ENCODE measurements at places on chromosomes 11 and 22.
A peak's percentile ranks its signal among the peaks of the same experiment; 100 is the strongest.

DNA sequence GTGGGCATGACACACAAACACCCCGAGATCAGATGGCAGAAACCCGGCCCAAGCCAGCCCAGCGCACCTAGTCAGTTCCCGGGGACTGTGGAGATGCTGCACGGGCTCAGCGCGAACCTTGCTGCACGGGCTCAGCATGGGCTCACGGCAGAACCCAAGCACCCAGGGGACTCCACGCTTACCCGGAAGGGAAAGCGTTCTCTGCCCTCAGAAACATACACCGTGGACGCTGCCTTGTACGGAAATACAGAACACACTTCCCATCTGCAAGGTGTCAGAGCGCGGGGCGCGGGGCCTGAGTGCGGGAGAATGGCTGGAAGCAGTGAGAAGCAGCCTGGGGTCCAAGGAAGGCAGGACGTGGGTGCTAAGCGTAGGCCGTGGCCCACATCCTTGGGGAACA is 319.9 kb downstream of the NTM start:
- no peak for DNase-seq

GRCh38 chr11:100753571-100753970 is 66.5 kb downstream of the ARHGAP42 start:
- no peak for DNase-seq

DNA sequence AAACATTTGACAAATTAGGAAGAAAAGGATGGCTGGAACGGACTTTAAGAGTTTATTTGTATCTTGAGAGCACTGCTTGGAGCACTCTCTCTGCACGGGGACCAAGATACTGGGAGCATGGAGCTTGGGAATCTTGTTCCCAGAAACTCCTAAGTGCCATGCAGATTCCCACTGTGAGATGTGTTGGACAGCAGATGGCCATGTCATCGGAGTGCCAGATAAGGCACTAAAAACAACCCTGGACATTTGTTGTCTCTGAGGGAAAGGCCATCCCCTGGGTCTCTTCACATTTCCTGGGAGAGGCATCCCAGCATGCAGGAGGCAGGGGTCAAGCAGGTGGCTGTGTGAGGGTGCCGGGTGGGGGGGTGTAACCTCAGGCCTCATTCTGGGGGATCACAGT is 2.9 kb downstream of the KIRREL3 start:
- no peak for DNase-seq

GRCh38 chr11:62025487-62026105 is 58.2 kb upstream of the FTH1 start:
- DNase-seq, result peak; percentile 12

DNA sequence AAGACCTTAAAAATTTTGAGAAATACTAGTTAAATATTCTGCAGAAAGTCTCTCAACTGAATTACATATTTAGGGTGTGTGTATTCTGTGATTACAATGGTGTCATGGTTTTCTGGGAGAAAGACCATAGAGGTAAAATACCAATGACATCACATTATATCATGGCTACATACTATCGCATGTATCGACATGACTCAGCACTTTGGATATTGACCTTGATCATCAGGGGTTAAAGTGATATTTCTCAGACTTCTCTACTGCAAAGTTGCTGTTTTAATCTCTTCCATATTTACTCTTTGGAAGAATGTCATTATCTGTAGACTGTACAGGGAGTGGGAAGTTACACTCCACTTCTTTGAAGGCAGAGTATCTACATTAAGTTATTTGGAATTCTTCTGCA is 1046.6 kb downstream of the FAM181B start:
- no peak for DNase-seq

- no peak for DNase-seq
Observed at GRCh38 chr11:44968510-44968909, 17.8 kb upstream of the TP53I11 start.

- no peak for DNase-seq
Observed at GRCh38 chr11:11565636-11566035, 56.2 kb downstream of the GALNT18 start.

DNA sequence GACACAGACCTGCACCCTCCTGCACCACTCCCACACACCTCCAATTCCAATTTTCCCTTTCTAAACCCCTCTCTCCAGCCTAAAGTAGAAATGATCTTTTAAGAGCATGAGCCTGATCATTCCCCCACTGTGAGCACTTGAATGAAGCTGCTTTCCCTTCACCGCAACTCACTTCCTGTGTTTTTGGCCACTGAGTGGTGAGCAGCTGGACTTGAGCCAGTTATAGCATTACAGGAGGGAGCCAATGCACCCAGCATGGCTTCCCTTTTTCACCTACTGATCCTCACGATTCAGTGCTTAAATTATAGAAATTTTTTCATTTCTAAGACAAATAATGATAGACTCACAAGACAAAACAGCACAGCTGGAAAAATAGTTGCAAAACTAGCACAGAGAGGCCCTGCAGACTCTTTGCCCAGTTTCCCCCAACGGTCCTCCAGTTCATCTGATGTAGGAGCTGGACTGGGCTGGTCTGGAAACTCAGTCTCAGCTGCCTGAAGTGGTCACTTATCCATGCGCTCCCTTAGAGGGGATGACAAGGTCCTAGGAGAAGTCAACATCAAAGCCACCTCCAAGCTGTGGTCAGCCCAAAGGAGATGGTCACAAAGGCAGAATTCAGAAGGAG is 9.7 kb upstream of the APOL4 start:
- no peak for DNase-seq
